ENCODE measurements at places on chromosomes 5 and 9. TPM values are rescaled to one million over a fixed set of nuclear protein-coding genes. Genes with fewer than 3 reads are reported as not detected.

GRCh38 chr5:36346896-36347690 is 45.4 kb upstream of the RANBP3L start:
- H3K4me1 ChIP-seq = no peaks in the 10 kb centered on the region
- no peaks in the 10 kb centered on the region for H3K27me3 ChIP-seq
- no peak for DNase-seq
- H3K27ac ChIP-seq = no peak overlapping the region

KCTD16 gene
- total RNA-seq = 0.39 TPM

DNA sequence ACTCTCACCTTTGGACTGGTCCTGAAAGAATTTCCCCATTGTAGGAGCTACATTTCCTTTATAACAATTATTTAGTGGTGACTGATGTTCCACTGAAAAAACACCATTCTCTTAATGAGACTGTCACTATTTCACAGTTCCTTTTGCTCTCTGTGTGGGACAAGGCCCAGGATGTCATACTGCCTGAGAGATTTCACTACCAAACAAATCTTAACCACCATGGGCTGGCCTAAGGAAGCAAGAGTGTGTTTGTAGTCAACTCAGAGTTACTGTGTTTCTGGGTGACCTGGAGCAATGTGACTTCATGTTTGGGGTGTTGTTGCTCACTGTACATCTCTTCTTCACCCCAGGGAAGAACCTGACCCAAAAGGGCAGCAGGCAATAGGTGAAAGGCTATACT is 50.1 kb upstream of the ZNF608 start:
- no peaks in the 10 kb centered on the region for H3K27me3 ChIP-seq
- no peak for DNase-seq
- no peak overlapping the region for H3K27ac ChIP-seq

- H3K4me3 ChIP-seq = no peak overlapping the region
- H3K27me3 ChIP-seq = no peaks in the 10 kb centered on the region
- H3K27ac ChIP-seq = no peak overlapping the region
Measured at GRCh38 chr5:25744908-25745307, 1100.1 kb upstream of the CDH10 start.

CA9 gene
- 0.84 TPM for total RNA-seq

DNA sequence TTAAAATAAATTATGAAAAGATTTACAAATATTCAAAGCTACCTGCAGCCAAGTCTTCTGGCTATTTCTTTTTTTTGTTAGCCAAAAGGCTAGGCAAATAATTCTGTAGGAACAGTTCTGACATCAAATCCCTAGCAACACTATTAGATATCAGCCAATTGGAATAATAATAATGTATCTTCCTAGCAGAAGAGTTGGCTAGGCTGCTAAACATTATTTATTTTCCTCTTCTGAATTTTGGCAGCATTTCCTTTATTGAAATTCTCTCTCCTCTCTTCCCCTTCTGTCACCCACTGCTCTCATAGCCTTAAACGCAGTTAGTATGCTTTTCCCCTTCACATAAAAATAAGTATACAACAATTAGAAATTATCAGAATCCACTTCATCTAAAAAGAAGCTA is 42.6 kb downstream of the ZDHHC21 start:
- DNase-seq = no peak
- H3K27me3 ChIP-seq = no peaks in the 10 kb centered on the region
- H3K4me1 ChIP-seq = no peaks in the 10 kb centered on the region
- H3K27ac ChIP-seq = no peak overlapping the region

PCDHB11 gene
- 7.8 TPM for total RNA-seq

GRCh38 chr9:82101475-82101874 is 112.9 kb downstream of the SPATA31D1 start:
- DNase-seq = no peak
- no peaks in the 10 kb centered on the region for H3K36me3 ChIP-seq
- H3K4me3 ChIP-seq = no peak overlapping the region
- no peaks in the 10 kb centered on the region for H3K27me3 ChIP-seq
- H3K27ac ChIP-seq = no peak overlapping the region
- H3K4me1 ChIP-seq = no peaks in the 10 kb centered on the region

C9orf153 gene
- total RNA-seq = 2.9 TPM

GRCh38 chr5:80355686-80356085 is 35.9 kb downstream of the SPZ1 start:
- H3K27me3 ChIP-seq = no peaks in the 10 kb centered on the region
- no peak overlapping the region for H3K27ac ChIP-seq
- H3K4me3 ChIP-seq = no peak overlapping the region
- no peaks in the 10 kb centered on the region for H3K36me3 ChIP-seq
- H3K4me1 ChIP-seq = no peaks in the 10 kb centered on the region

- no peaks in the 10 kb centered on the region for H3K4me1 ChIP-seq
- H3K36me3 ChIP-seq = peaks cover 4% of the 10 kb centered on the region
- H3K4me3 ChIP-seq = no peak overlapping the region
- DNase-seq = no peak
- H3K27me3 ChIP-seq = no peaks in the 10 kb centered on the region
Measured at GRCh38 chr9:137012694-137013570, 15.1 kb downstream of the ABCA2 start.

DNA sequence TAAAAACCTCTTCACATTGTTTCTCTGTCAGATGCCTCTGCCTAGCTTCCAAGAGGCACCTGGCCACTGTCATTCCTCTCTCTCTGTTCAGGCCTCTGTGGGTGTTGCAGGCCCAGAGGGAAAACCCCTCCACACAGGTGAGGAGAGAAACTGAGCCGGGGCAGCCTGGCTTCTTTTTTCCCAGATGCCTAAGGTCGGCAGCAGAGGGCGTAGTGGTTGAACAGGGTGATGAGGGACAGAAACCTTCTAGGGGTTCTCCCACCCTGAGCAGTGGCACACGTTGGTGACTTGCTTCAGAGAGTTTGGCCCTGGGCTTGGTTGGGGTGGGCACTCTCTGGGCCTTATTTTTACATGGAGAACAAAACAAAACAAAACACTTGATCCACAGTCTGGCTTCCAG is 12.2 kb downstream of the IL9 start:
- H3K36me3 ChIP-seq = no peaks in the 10 kb centered on the region
- H3K27ac ChIP-seq = no peak overlapping the region
- H3K4me1 ChIP-seq = no peaks in the 10 kb centered on the region
- H3K27me3 ChIP-seq = no peaks in the 10 kb centered on the region

SLC36A2 gene
- total RNA-seq = 22.9 TPM
